CD8-positive, alpha-beta memory T cell (primary cell): ENCODE measurements at places on chromosomes 4 and X.

DNA sequence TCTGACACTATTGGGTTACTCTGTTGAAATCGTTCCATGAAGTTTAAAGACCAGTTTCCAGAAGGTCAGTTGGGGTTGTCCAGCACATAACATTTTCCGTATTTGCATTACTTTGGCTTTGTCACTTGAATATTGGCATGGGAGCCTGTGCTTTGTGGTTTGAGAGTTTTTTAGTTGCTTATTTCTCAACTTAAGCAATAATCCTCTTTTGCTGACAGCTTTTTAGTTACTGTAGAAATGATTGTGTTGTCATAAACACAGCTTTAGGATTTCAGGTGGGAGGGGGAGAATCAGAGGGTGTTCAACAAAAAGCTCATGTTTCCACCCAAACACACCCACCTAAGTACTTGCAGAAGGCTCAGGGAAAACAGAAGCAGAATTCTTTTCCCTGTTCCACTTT, 210.7 kb upstream of the TLL1 start:
- no peak for DNase-seq

DNA sequence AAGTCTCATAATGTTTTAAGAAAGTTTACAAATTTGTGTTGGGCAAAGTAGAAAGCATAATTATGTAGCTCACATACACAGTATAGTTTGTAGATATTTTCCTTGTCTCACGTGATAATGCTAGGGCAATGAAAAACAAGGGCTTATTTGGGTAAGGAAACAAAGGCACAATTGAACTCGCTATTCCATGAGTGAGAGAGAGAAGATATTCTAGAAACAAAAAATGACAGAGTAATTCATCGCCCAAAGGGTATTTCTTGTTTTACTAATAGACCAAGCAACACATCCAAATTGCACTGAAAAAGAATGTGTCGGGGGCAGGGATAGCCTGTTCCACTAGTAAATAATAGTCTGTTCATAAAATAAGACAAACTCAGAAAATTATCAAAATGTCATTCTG, 3.6 kb upstream of the ASB11 start:
- no peak for DNase-seq

- no peak for DNase-seq
These were observed 802.4 kb downstream of the TRIML1 start for GRCh38 chr4:188941524-188942119.

DNA sequence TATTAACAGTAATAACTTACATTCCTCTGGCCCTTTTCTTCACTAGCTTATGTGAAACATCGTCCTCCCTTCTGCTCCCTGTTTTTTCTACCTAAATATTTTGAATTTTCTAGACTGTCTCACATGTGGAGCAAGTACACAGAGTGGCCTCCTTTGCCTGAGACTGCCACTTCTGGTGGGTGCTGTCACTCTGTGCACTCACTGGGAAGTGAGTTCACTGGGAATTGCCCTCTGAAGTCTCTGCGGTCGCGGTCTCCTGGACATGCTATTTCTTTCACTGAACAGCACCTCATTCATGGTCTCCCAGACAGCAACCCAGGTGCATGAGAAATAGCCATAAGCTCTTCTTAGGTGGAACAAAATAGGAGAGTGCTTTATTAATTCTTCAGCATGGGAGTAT, 1179.7 kb upstream of the ADGRL3 start:
- DNase-seq = no peak

DNA sequence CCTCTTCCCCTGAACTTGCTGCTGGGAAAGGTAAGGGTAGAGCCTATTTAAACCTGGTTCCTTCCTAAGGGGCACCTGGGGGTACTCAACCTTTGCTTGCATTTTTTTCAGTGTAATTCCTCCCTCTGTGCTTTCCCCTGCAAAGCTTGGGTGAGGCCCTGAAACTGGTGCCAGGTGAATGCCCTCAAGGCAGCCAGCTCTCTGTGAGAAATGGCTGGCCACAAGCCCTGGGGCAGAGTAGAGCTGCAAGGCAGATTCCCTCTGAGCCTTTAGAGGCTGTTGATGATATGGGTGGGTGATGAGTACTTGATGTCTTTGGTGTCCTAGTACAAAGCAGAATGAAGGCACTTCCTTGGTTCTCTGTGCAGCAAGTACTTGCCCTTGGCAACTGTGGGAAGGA, 125.4 kb upstream of the DGKK start:
- no peak for DNase-seq

GRCh38 chr4:148329751-148330150, 112.5 kb downstream of the NR3C2 start:
- DNase-seq = no peak

DNA sequence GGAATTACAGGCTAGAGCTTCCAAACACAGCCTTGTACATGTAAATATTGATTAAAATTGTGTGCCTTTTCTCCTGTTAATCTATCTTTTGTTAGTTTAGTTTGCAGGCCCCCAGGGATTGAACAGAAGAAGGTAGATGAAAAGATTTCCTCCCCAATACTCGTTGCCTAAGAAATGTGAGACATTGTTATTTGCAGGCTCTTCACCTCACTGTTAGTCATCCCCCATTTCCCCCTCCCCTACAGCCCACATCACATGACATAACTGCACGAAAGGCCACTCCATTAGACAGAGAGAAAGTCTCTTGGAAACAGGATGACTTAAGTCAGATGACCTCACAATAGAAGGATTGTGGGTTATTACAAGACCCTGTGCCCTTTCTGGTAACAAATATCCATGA, 13.3 kb upstream of the MID1 start:
- DNase-seq = no peak

- no peak for DNase-seq
These were observed 59.2 kb downstream of the SLC7A11 start for GRCh38 chr4:138182838-138183426.

DNA sequence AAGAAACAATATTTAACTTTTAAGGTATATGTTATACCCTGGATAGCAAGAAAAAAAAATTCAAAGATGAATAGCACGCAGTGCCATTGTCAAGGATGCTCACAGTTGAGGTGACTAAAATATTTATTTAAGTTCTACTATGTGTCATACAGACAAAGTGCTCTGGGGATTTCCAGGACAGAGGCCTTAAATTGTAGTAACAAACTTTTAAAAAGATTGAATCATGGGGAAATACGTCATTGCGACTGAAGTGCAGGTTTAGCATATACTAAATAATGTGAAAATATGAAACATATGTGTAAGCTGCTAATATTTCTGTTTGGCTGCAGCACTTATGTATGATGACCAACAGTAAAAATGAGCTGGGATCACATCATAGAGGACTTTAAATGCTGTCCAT, 748.0 kb upstream of the PCDH7 start:
- DNase-seq = no peak

GRCh38 chrX:21745756-21746155, 12.2 kb downstream of the SMPX start:
- peak; percentile 6 for DNase-seq

- no peak for DNase-seq
These were observed 96.3 kb downstream of the C4orf51 start for GRCh38 chr4:145776208-145776607.

DNA sequence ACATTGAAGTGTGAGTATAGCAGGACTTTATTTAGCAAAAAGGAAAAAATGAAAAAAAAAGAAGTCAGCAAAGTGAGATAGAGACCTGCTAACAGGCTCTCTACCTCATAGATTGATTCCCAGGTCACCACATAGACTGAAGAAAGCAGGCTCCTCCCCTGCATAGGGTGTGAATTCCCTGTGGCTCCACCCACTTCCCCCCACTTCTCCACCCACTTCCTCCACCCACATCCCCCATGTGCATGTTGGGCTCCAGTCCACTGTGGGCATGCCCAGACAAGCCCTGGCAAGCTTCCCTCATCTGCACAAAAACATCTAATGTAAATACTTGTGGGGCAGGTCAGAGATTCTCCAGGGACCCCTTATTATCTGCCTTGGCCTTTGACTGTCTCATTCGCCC, 97.8 kb downstream of the TMEM47 start:
- no peak for DNase-seq

DNA sequence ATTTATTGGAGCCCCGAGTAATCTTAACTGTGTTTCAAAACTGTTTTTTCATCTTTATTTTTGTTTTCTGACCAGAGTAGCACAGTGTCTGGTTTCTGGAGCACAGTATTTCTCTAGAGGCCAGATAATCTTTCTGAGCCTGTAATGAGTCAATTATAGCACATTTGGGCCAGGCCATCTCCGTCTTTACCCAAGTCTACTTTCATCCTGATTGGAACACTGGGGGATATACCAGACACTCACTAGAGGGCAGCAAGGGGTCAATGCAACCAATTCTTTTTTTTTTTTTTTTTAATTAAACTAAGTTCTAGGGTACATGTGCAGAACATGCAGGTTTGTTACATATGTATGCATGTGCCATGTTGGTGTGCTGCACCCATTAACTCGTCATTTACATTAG, 282.0 kb downstream of the ARHGAP24 start:
- DNase-seq = no peak

DNA sequence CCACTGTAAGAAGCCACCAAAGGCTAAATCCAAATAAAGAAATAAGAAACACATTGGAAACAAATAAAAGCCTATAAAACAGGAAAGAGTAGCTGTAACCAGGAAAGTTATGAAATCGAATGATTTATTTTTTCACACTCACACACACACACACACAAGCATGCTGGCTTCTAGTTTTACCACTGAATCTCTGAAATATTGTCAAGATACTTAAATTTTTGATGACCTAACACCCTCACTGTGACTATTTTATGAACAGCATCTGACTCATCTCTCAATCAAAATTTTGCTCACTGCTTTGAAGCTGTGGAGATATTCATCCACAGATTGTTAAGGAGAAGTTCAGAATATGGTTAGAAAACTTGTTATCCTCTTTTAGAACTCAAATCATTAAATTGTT, 13.9 kb upstream of the GABRB1 start:
- DNase-seq = no peak

DNA sequence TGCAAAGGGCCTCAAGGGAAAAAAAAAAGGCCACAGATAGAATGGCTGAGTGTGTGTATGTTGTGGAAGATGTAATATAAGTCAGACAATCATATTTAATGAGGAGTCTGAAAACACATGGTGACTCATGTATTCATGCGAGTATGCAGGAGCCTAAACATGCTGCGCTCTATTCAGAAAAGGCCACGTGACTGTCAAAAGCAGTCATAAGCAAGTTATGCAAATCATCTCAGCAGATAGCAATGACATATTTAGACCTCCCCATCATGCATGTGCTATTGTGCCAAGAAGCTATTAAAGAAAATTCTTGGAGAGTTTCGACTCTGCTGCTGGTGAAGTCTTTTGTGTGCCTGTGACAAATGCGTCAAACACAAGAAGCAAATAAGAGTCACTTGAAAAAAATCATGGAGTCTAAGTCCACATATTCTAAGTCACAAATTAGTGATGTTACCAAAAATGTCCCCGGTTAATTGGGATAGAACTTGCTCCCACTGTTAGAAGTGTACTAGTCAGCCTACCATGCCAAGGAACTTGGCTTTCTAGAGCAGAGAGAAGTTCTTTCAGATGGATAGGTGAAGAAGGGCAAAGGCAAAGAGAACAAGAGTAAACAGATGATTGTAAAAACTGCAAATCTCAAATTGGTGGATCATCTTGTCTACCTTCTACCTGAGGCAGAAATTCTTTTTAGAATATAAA, 5.0 kb downstream of the LNX1 start:
- DNase-seq = no peak

- no peak for DNase-seq
These were observed 287.7 kb downstream of the BMPR1B start for GRCh38 chr4:95045429-95045828.

DNA sequence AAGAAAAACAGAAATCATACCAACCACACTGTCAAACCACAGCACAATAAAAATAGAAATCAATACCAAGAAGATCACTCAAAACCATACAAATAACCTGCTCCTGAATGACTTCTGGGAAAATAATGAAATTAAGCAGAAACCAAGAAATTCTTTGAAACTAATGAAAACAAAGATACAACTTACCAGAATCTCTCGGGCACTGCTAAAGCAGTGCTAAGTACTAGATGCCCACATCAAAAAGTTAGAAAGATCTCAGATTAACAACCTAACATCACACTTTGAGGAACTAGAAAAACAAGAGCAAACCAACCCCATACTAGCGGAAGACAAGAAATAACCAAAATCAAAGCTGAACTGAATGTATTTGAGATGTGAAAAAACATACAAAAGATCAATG, 33.2 kb downstream of the AWAT2 start:
- DNase-seq = no peak

GRCh38 chr4:10200869-10201268, 84.3 kb upstream of the WDR1 start:
- DNase-seq = no peak

GRCh38 chr4:183798301-183799253, 106.5 kb upstream of the STOX2 start:
- no peak for DNase-seq

DNA sequence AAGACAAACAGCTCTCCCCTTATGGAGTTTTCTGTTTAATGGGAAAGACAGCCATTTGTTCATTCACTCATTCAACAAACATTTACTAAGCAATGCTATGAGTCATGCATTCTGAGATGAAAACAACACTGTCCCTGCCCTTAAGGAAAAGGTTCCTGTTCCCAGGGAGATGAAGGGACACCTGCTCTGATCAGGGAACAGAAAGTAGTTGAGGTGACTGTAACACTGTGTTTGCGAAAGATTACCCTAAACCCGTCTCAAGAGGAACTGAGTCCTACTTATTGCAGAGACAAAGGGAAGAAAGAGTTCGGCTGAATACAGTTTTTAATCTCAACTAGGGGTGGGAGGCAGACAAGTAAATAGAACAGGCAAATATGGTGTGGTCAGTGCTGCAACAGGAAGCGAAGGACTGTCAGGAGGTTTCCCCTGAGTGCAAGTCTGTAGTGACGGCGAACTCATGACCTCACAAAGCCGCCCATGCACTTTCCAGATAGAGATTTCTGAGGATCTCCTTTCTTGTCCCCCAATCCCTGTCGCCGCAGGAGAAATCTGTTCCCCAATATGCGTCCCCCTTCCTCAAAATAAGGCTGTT, 712 bp downstream of the STX18 start:
- DNase-seq = no peak

DNA sequence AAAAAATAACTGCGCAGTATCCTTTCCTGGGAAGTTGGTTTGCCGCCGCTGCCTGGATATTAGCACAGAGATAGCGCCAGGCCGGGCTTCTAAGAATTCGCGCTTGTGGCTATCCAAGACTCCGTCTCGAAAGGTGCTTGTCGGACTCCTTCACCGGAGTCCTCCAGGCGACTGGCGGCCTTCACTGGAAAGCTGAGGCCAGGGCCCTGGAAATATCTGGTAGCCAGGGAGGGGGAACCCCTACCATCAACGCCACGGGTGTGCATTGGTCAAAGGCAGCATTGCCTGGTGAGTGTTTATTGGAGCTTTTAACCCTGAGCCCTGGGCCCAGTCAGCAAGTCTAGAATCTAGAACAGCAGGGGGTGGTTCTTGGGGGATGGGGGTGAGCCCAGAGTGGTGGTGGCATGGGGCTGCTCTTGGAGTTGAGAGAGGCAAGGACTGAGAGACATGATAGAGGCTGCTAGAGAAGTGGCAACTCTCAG, 577 bp upstream of the PIM2 start:
- DNase-seq = no peak
